ENCODE measurements at places on chromosomes 7 and 10. TPM values are rescaled to one million over a fixed set of nuclear protein-coding genes. Genes with fewer than 3 reads are reported as not detected.

Gene NEUROD6
- not detected for polyA plus RNA-seq

Gene UCMA
- polyA plus RNA-seq, result not detected

Gene COPS6
- polyA plus RNA-seq, result 265 TPM

Gene PRLHR
- not detected for polyA plus RNA-seq

Gene PDE6C
- polyA plus RNA-seq, result not detected

Gene LRRC18
- polyA plus RNA-seq, result not detected

Gene SPDYE3
- polyA plus RNA-seq, result not detected

Gene SLC12A9
- 11.2 TPM for polyA plus RNA-seq

Gene SPAM1
- polyA plus RNA-seq, result not detected

Gene GNAT3
- polyA plus RNA-seq, result not detected

Gene HYAL4
- not detected for polyA plus RNA-seq

Gene GPR141
- polyA plus RNA-seq, result not detected

Gene CHCHD2
- polyA plus RNA-seq, result 349 TPM

Gene RARRES2
- polyA plus RNA-seq, result 7.0 TPM

Gene LLCFC1
- polyA plus RNA-seq, result not detected

Gene OR2A1
- polyA plus RNA-seq, result not detected

Gene LIPJ
- not detected for polyA plus RNA-seq

Gene EVX1
- not detected for polyA plus RNA-seq

Gene BMPER
- polyA plus RNA-seq, result 0.97 TPM

Gene ADAM12
- polyA plus RNA-seq, result 8.0 TPM

Gene NUTM2B
- not detected for polyA plus RNA-seq

Gene HABP2
- polyA plus RNA-seq, result not detected

Gene GIMAP6
- not detected for polyA plus RNA-seq

Gene MPP7
- polyA plus RNA-seq, result 0.61 TPM

Gene TEX36
- polyA plus RNA-seq, result not detected

Gene MSS51
- polyA plus RNA-seq, result 1.4 TPM

Gene ASIC3
- 0.11 TPM for polyA plus RNA-seq

Gene GNGT1
- polyA plus RNA-seq, result not detected

Gene CPA4
- 65.7 TPM for polyA plus RNA-seq

Gene TFR2
- 0.06 TPM for polyA plus RNA-seq

Gene SPDYE16
- polyA plus RNA-seq, result not detected
